ENCODE measurements at places on chromosomes 2 and 18.

DNA sequence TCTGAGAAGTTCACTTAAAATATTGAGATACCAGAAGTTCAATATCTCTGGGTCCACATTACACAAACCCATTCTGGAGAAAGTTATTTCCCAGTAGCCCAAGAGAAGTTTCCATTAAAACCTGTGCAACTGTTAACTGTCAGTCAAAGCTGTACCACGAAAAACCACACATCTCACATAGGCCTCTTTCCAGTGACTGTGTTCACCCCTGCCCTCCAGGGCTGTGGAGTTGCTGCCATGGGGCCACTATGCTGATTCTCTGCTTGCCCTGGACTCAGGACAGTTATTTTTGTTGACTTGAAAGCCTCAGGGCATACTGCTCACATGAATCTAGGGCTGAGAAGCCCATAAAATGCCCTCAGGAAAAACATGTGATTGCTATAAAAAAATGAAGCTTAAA lies 153.8 kb downstream of the PIEZO2 start:
- no peak for DNase-seq

- DNase-seq: no peak
Measured at GRCh38 chr18:8785261-8785660, 79.9 kb downstream of the MTCL1 start.

DNA sequence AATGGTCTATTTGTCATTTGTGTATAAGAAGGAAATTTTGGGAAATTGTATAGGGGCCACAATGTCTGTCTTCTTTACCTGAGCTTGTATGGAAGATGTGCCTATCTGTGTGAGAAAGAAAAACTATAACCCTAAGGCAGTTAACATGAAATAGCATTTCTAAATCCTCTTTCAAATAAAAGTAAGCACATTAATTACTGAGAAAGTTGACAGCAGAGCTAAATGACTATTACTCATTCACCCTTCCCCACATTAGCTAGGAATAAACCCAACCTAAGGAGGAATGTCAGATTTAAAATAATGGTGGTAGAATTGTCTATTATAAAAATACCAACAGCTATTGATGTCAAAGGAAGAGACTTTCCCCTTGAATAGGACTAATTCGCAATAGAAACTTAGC lies 56.2 kb downstream of the SLC38A11 start:
- no peak for DNase-seq

- DNase-seq: peak; percentile 70
Measured at GRCh38 chr2:240579771-240580614, 6.5 kb upstream of the CAPN10 start.

DNA sequence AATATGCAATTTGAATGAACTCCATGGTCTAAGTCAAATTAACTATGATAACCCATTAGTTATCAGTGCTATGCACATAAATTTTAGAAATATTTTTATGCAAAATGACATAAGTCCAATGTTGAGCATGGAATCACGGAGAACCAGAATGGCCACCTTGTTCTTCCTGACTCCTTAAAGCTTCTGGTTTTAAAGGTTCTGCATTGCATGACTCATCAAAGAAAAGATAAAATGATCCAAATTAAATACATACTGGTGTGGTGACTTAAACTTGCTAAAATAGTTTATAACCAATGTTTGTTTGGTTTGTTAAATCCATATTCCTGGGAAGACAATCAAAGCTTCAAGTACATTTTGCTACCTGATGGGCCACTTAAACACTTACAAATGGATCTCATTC lies 1146.9 kb upstream of the NRXN1 start:
- DNase-seq: no peak

GRCh38 chr2:240869109-240869955 lies 708 bp downstream of the AGXT start:
- DNase-seq: no peak

- no peak for DNase-seq
Measured at GRCh38 chr2:36339607-36340218, 15.9 kb upstream of the CRIM1 start.

- no peak for DNase-seq
Measured at GRCh38 chr18:14921031-14921430, 173.1 kb downstream of the ANKRD30B start.

GRCh38 chr18:65049586-65049985 lies 701.2 kb upstream of the CDH7 start:
- DNase-seq: no peak

GRCh38 chr18:45365835-45366234 lies 249.4 kb upstream of the SLC14A2 start:
- DNase-seq: no peak

DNA sequence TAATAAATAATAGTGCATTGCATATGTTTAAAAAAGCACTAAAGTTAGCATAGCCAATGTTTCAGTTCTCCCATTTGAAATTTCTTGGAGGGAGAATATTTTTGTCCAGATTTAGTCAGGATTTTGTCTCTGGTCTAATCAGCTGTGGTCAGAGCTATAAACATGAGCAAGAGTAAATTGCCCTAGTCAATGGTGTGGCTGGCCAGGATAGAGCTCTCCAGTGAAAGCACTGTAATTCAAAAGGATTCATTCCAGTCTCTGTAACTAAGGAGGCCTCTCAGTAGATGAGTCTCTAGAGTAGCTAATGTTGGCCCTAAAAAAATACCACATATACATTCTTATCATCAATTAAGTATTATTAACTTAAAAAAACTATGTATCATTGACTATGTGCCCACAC lies 241.6 kb downstream of the CDCA7 start:
- no peak for DNase-seq

- no peak for DNase-seq
Measured at GRCh38 chr2:12050396-12050795, 304.0 kb downstream of the LPIN1 start.

DNA sequence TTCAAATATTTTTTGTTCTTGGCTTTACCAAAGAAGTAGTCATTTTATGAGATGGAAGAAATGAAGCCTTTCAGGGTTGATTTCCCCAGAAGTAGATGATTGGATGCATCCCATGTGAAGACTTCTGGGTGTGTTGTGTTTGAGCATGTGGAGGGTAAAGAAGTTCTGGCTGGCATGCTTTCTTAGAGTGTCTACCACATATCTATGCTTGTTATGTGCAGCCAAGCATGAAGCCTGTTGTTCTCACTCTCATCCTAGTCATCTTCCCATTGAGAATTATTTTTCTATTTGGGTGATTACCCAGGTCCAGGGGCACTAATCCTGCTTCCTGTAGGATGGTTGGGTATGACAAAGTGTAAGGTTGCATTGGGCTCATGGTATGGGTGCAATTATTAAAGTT lies 472.9 kb downstream of the PTPRM start:
- no peak for DNase-seq

DNA sequence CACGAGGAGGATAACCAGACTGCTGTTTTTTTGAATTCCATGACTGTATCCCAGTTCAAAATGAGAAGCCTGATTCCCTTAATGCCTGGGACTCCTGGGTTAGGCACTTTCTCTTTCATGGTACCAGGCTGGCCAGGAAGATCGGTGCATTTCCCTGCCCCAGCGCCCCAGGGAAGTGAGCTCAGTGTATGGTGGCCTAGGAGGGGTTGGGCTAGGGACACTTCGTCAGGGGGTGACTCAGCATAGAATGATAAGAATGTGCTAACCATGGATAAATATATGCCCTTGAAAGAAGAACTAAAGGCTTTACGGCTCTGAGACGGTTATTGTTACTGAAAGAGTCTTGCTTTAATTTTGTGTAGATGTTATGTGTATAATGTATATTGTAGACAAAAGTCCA lies 27.5 kb upstream of the FAM237A start:
- DNase-seq: no peak

- peak; percentile 36 for DNase-seq
Measured at GRCh38 chr18:55234366-55235093, 275.3 kb upstream of the CCDC68 start.

GRCh38 chr2:242060212-242060835 lies 190.8 kb downstream of the RTP5 start:
- no peak for DNase-seq

DNA sequence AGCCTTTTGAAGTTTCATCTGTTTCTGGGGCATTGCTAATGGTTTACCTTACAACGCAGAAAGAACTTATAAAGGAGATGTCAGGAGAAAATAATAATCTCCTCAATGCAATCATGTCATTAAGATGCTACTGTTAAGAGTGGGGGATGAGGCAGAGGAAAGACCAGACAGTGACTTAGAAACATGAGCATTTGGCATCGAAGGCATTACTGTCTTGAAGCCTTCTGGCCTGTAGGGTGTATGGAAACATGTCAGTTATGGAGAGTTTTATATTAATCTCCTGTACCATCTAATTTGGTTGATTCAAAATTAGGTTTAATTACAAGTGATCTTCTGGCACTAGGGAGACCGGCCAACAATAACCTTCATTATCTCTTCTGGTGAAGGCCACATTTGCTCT lies 32.5 kb downstream of the CDC42EP3 start:
- DNase-seq: no peak

GRCh38 chr2:218471982-218472381 lies 53.1 kb downstream of the VIL1 start:
- DNase-seq: no peak
